ENCODE measurements at places on chromosomes 1 and 21.

DNA sequence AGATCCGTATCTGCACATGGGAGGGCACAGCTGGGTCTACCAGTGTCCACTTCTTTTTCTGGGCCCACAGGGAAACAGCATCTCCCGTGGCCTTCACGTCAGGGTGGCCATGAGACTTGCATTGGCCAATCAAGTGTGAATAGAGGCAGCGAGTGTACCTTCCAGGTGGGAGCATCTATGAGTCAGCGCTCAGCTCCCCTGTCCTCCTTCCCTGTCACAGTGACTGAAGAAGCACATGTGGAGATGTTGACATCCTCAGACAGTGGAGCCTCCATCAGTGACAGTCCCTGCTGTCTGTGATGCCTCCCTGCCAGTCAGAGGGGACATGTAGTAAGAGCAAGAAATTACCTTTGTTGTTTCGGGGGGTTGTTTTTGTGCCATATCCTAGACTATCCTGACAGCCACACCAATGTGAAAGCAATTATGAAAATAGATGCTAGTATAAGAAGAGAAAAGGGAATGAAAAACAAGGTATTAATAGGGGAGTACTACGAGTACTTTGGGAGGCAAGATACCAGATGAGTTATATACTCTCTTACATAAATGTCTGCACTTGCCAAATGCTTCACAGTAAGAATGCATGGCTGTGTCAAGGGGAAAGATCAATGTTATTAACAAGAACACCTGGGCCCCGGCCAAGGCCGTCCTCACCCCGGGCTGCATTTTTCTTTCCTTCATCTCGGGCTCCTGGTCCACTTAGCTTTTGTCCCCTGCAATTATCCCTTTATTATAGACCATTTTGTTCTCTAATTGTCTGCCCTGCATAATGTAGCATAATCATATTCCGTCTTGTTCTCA lies 86.0 kb downstream of the MATN1 start:
- DNase-seq, result no peak

DNA sequence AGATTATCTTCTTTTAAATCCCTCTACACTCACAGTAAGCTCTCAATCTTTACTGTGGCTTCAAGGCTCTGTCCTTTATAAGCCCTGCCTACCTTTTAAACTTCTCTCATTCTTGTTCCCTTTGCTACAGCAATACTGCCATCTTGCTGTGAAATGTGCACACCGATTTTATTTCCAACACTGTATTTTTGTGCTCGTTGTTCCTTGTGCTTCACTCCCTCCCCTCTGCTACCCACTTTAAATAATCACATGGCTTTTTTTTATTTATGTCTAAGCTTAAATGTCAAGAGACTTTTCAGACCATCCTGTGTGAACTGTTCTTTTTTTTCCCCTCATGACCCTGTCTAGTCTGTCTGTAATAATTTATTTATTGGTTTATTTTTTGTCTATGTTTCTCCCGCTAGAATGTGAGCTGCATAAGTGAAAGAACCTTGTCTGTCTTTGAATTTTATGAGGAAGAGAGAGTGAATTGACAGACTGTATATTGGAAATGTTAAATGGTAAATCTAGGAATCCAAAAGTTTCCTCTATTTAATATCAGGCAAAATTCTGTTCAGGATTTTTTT lies 45.7 kb downstream of the ABCD3 start:
- peak; percentile 18 for DNase-seq

- no peak for DNase-seq
Observed at GRCh38 chr1:209618756-209619420, 33.3 kb downstream of the LAMB3 start.

DNA sequence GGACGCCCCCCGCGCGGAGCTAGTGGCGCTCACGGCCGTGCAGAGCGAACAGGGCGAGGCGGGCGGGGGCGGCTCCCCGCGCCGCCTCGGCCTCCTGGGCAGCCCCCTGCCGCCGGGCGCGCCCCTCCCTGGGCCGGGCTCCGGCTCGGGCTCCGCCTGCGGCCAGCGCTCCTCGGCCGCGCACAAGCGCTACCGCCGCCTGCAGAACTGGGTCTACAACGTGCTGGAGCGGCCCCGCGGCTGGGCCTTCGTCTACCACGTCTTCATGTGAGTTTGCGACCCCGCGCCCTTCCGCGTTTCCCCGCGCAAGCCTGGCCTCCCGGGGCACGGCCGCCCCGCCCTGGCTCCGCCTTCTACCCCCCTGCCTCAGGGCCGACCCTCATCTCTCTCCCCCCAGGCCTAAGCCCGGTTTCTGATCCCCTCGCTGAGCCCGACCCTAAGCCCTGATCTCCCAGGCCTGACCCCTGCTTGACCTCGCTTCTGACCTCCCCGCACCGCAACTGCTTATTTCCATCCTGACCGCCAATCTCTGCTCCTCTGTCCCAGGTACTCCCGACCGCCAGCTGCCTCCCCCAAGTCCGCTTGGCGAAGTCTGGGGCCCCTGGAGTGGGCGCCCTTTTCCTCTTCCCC lies 669 bp downstream of the KCNQ4 start:
- no peak for DNase-seq

GRCh38 chr1:76109404-76109803 lies 34.9 kb downstream of the ST6GALNAC3 start:
- no peak for DNase-seq

DNA sequence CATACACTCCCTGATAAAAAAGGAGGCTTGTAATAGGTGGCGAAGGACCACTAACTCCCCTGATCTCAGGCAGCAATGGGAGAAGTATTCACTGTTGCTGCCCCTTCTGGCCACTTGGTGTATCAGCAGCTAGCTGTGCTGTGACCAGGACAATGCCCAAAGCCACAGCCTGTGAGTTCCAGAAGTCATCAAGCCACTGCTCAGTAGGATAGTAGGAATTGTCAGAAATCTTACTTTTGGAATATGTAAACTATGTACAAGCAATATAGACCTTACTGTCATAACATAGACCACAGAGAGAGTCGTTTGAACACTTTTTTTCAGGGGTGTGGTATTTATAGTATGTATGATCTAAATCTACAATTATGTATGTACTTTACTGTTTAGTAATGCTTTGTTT lies 248.3 kb upstream of the CAMK1G start:
- peak; percentile 10 for DNase-seq

DNA sequence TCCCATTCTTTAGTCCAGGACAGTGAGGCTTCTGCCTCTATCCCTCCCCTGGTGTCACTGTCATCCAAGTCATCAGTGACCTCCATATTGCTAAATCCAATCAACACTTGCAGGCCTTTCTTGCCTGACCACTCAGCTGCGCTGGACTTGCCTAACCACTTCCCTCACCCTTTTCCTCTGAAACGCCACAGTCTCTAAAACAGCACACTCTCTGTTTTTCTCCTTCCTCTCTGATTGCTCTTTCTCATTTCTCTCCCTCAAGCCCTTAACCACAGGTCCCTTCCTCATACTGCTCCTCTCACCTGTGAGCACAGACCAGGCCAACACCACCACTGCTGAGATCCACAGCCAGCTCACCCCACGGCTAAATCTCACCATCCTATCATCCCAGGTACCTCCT lies 17.5 kb downstream of the TAL1 start:
- no peak for DNase-seq

- no peak for DNase-seq
Observed at GRCh38 chr1:22412932-22413727, 38.5 kb upstream of the ZBTB40 start.

- DNase-seq, result peak; percentile 50
Observed at GRCh38 chr1:119008483-119009311, 20.6 kb upstream of the TBX15 start.

DNA sequence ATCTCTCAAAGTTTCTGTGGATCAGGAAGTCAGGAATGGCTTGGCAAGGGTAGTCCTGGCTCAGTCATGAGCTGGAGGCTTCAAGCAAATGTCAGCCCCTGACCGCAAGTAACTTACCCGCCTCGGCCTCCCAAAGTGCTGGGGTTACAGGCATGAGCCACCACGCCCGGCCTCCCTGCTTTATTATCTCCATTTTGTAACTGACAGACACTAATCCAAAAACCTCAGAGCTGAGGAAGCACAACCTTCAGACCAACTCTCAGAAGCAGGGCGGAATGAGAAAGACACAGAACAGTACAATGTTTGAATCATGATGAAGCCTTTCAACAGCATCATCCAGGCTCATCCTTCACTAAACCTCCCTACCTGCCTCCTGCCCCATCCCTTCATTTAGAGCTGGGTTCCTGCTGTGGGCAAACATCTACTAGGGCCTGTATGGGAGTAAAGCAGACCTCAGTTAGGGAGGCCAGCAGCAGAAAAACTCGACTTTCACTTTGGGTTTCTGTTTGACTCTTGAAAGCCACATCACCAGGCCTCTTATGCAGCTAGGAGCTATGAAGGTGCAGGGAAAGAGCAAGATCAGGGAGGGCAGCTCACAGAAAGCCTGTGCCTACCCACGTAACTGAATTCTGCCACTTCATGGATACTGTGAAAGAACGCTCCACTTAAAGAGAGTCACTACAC lies 84.4 kb upstream of the RAB4A start:
- DNase-seq, result peak; percentile 81

DNA sequence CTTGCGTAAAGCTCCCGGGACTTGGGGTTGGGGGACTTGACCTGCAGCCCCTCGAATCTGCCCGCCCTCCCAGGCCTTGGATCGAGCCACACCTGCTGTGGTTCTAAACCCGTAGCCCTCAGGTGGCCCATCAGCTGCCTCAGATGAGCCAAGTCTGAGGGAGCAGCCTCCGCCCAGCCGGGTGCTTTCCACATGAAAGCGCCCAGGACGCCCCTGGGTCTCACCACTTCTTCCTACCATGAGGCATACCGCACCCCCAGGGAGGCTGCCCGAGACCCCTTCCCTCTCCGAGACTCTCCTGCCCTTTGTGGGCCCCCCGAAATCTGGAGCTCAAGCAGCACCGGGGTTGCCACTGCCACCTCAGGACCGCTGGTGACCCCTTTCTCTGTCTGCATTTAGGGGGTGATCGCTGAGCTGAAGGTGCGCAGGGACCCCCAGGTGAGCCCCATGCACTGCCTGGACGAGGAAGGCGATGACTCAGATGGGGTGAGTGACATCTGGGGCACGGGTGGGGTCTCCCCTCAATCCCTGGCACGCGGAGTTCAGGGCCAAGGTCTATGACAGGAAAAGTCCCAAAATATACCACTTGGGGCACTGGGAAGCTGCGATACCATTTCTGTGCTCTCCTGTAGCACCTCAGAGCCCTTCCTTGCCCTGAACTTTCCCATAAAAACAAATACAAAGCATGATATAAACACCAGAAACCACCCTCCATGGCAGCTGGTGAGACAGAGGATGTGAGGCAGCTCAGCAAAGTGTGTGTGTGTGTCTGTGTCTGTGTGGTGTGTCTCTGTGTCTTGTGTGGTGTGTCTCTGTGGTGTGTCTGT lies 68.5 kb downstream of the SLC19A1 start:
- no peak for DNase-seq

GRCh38 chr1:174000371-174000770 lies 21.8 kb downstream of the RC3H1 start:
- DNase-seq, result no peak

DNA sequence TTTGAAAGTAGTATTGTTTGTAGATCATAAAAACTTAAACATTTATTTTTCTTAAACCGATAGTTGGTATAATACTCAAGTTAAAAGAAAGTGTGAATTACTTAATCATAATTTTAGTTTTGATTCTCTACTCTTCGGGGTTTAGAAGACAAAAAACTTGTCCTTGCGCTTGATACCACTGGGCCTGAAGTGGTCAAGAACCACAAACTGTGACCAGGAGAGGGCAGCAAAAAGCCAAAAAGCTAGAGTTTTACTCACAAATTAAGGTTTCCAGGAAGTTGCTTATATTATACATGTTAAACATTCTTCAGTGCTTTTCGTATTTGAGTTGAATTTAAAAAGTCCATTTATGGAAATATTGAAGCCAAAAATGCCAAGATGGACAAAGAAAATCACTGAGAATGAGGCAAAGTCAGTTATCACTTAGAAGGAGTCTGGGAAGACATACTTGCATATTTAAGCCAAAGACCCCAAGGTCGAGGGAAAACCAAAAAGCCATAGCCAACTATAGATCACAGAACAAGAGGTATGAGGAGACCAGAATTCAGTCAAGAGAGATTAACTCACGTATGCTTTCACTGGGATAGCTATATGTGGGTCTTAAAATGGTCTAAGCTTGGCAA lies 34.2 kb downstream of the EFCAB7 start:
- peak; percentile 5 for DNase-seq

GRCh38 chr1:19577036-19577435 lies 67.1 kb upstream of the NBL1 start:
- no peak for DNase-seq

DNA sequence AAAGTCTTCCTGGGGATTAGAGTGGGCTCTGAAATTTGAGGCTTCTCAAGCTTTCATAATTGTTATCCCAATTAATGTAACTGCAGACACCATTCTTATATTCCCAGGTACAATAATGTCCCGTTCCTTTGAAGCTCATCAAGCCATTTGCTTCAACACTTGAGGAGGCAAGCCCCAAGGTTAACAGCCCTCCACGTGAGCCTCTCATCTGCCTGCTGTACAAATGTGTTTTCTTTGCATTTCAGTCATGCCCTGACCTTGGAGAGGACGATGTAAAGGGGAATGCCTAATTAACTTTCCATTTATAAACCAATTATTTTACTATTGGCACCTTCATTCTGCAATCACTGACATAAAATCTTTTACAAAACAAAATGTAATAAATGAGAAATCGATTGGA lies 106.3 kb downstream of the SETD4 start:
- no peak for DNase-seq

- no peak for DNase-seq
Observed at GRCh38 chr21:29271927-29272333, 26.8 kb upstream of the BACH1 start.

DNA sequence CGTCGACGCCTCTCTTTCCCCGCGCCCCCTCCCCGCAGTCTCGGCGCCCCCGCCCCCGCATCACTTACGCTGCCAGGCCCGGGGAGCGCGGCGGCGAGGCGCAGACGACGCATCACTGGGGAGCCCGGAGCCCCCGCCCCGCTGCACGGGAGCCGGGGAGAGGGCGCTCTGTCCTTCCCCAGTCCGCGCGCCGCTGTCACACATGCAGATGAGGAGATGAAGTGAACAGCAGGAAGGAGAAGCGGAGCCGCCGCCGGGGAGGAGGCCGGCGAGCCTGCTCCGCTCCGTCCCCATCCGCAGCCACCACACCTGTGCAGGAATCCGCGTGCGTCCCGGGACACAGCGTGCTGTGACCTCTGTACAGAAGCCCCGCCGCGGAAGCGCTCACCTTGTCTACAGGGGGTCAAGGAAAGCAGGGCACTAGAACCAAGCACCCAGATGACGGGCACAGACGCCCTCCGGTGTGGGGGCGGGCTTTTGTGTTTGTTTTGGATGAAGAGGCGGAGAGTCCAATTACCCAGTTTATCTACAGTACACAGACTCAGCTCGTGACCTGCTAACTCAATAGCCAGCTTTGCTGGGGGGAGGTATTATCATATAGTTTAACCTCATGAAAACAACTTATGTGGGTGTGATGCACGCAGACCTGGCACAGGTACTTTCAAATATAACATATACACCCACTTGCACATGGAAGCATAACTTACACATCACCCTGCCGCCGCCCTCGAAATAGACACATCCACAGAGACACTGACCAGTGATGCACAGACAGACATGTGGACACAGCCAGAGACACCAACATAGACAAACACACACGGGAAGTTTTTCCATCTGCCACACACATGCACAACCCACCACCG lies 12.4 kb downstream of the KLHDC8A start:
- no peak for DNase-seq

- DNase-seq, result peak; percentile 26
Observed at GRCh38 chr1:48572646-48573258, 100.7 kb upstream of the SPATA6 start.

GRCh38 chr21:17428980-17429379 lies 83.9 kb upstream of the CXADR start:
- DNase-seq, result no peak
